ENCODE measurements at places on chromosomes 7 and 10. TPM values are rescaled to one million over a fixed set of nuclear protein-coding genes. Genes with fewer than 3 reads are reported as not detected.

VWDE gene
- 0.19 TPM for total RNA-seq

ANKRD2 gene
- 0.36 TPM for total RNA-seq

BAMBI gene
- total RNA-seq: 2.2 TPM

CRHR2 gene
- total RNA-seq: not detected

ITGA8 gene
- under 0.01 TPM for total RNA-seq

ZPBP gene
- not detected for total RNA-seq

EBLN1 gene
- total RNA-seq: not detected

GIMAP8 gene
- total RNA-seq: 60.6 TPM

TTYH3 gene
- 51.1 TPM for total RNA-seq

OR6B1 gene
- total RNA-seq: not detected

NEUROD6 gene
- not detected for total RNA-seq

GRID2IP gene
- total RNA-seq: under 0.01 TPM

DNA2 gene
- 5.3 TPM for total RNA-seq

AKR1D1 gene
- not detected for total RNA-seq

HKDC1 gene
- 0.19 TPM for total RNA-seq

PHKG1 gene
- total RNA-seq: 0.36 TPM

SFMBT2 gene
- 0.19 TPM for total RNA-seq

PLXDC2 gene
- total RNA-seq: 2.4 TPM

NUTM2B gene
- total RNA-seq: 0.09 TPM

SLC29A3 gene
- 1.4 TPM for total RNA-seq

HOXA6 gene
- 0.36 TPM for total RNA-seq

SEMA3C gene
- total RNA-seq: 22.5 TPM

VWA2 gene
- total RNA-seq: not detected

ANKIB1 gene
- 40.2 TPM for total RNA-seq

PRKG1 gene
- 3.9 TPM for total RNA-seq

WIPF3 gene
- not detected for total RNA-seq

PIP gene
- not detected for total RNA-seq

CTAGE6 gene
- total RNA-seq: 2.2 TPM

SPAM1 gene
- total RNA-seq: not detected

TMEM236 gene
- 0.19 TPM for total RNA-seq

CYP2W1 gene
- total RNA-seq: not detected

CTNNA3 gene
- not detected for total RNA-seq

NCAPG2 gene
- 24.2 TPM for total RNA-seq

GIMAP6 gene
- total RNA-seq: 150 TPM

NPY4R gene
- 0.19 TPM for total RNA-seq

Measured in endothelial cell of coronary artery (primary cell).